ENCODE measurements at places on chromosomes 1 and 21.
A peak's percentile ranks its signal among the peaks of the same experiment; 100 is the strongest.

DNA sequence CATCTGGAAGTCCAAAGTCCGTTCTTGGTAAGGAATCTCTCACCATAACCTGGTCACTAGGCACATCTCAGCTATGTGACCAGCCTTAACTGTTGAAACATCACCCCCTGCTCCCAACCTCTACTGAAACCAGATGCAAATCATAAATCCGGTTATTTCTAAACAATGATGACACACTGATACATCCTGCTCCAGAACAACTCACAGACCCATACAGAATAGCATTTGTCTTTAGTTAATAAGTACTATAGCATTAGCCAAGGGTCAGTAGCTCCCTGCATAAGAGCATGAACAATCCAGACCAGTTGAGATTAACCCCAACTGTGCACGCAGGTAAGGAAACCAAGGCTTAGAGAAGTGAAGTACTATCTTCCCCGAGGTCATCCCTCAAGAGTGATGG, 38.0 kb upstream of the KCTD3 start:
- DNase-seq, result no peak

GRCh38 chr1:44605914-44606615, 68.2 kb downstream of the TMEM53 start:
- no peak for DNase-seq

- DNase-seq, result no peak
Measured at GRCh38 chr1:163035446-163036249, 33.5 kb upstream of the RGS4 start.

DNA sequence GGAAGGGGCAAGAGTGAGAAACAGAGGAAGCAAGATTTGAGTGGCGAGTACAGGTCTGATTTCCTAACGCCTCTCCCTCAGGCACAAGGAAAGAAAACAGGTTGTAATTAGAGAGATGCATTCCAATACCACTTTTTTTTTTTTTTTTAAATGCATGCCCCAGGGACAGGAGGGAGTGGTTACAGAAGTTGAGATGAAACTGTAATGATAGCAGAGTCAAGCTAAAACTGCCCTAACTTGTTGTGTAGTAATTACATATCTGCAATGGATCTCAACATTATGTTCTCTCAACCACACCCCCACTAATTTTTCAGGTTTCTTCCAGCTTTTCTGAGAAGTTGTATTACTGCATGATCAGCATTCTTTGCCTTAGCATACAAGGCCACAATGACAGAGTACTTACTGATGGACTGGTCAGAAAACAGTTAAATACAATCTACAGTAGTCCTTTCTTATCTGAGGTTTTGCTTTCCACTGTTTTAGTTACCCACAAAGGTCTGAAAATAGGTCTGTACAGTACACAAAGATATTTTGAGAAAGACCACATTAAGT, 5.5 kb downstream of the ETV3 start:
- DNase-seq, result no peak

- DNase-seq, result no peak
Measured at GRCh38 chr1:67230539-67230938, 64.3 kb downstream of the IL23R start.

DNA sequence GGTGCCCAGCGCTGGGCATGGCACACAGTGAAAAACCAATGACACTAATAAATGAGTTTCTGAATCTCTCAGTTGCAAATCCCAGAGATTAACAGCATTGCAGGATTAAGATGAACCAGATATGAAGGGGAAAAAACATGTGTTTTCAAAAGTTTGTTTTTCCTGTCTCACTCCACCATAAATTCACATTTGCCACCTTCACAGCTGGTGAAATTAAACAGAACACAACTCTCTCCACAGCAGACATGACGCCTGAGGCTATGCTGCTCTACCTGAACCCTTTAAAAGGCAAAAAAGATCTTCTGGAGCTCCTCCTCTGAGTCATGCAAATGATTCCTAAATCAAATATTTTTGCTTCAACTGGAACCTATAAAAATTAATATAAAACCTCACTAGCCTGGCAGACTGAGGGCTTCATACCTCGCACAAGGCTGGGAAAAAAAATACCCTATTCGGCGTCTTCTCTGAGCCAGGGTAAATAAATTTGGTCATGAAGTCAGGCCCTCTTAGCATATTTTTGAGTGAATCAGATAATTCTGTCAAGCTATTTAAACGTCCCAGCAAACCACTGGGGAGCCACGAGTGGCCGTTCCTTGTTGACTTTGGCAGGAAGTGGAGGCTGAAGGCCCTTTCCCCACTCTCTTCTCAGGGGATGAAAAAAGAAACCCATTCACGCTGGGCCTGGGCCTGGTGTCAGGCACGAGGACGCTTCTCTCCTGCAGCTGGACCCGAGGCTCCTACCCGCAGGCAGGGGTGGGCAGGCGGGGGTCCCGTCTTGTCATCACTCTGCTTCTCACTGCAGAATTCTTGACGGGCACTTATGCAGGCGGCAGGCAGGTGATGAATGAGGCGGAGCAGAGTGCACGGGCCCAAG, 53.0 kb downstream of the DMRTB1 start:
- DNase-seq, result no peak

DNA sequence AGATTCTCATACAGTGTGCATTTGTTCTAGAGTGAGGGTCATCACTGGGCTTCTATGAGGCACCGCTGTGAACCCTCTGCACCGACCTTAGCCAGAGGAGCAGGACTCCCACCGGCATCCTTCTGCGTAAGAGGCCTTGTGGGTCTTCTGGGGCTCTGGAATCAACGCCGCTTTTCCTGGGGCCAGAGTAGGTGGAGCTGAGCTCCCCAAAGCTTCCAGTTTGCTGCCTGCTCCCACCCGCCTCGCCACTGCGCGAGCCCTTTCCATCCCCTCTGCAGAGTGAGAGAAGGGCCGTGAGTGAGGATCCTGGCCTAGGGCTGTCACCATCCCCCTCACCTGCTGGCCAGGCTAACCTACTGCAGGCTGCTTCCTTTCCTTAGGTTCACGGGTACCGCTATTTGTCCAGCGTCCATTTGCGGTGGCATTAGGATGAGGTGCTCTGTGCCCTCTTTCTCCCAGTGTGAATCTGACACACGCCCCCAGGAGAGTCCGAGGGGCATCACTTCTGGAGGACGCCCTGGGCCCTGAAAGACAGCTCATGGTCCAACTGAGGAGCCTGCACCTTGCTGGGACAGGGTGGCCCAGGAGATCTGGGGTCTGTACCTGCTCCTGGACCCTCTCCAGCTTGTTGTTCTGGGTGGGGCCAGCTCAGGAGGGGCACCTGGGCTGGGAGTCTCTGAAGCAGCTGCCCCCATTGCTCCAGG, 36.2 kb downstream of the UMODL1 start:
- DNase-seq, result no peak

GRCh38 chr1:163442895-163443294, 121.1 kb downstream of the NUF2 start:
- no peak for DNase-seq

DNA sequence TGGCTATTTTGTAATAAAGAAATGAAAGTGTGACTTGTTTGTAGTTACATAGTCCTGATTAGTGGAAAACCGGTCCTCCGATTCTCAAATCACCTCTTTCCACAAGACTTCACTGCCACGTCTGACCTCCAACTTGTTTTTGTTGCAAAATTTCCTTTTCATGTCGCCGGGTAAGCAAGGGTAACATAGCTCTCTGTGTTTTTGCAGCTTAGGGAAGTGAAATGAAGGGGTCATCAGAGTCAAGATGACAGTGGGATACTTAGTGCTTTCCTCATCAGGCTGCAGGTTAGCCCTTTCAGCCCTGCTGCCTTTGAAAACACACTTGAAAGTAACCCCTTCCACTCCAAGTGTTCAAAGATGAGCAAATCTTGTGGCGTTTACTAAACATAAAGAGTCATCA, 217.9 kb downstream of the USP25 start:
- DNase-seq, result no peak

DNA sequence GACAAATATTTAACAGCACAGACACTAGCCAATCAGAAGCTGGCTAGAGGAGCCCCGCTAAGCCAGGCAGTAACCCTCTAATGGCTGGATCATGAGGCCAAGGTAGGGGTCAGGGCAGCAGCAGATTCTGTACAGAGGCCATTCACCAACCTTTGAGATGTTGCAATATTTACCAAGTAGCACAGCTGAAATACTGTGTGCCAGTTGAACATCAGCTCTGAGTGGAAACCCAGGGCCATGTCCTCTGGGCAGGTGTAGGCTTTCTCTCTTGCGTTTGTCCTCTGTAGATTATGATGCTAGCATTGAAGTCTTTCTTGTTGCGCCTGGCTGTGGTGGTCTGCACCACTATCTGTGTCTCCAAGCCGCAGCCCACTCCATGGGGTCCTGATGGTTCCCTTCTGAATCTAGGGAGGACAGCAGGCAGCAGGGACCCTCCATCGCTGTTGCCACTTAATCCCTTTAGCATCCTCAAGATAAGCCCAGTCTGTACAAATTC, 2.5 kb upstream of the COG2 start:
- DNase-seq, result no peak

DNA sequence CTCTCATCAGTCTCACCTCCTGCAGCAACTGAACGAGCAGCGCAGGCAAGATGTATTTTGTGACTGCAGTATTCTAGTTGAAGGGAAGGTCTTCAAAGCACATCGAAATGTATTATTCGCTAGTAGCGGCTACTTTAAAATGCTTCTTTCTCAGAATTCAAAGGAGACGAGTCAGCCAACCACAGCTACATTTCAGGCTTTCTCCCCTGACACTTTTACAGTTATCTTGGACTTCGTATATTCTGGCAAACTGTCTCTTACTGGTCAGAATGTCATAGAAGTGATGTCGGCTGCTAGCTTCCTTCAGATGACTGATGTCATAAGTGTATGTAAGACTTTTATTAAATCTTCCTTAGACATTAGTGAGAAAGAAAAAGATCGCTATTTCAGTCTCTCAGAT, 53.7 kb downstream of the ZBTB8A start:
- no peak for DNase-seq

DNA sequence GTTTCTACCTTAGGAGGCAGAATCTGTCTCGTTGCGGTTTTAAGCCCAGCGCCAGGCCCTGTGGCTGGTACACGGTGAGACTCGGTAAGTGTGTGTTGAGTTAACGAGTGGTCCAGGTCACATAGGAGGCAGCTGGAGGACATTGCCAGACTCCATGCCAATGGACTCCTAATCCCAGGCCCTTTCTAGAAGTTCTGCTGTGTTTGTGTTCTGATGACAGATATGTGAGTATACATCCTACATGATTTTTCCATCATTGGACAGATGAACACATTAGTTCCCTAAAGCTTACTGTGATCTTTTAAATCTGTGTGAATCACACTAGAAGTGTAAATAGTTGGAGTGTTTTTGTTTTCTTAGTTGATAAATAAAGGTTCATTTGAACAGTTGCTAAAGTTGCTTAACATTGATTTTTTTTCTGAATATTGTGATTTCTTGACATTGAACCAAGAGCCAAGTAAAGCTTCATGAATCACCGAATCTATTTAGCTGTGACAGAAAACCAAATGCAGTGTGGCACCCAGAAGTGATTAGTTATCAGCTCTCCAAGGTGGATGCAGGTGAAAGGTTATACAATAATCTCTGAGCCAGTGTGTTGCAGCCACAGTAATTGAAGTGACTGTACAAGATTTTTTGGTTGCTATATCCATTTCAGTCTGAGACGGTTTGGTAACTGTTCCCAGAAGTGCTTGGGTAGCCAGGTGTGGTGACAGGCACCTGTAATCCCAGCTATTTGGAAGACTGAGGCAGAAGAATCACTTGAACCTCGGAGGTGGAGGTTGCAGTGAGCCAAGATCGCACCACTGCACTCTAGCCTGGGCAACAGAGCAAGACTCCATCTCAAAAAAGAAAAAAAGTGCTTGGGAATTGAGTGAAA, 46.3 kb downstream of the DOP1B start:
- no peak for DNase-seq

DNA sequence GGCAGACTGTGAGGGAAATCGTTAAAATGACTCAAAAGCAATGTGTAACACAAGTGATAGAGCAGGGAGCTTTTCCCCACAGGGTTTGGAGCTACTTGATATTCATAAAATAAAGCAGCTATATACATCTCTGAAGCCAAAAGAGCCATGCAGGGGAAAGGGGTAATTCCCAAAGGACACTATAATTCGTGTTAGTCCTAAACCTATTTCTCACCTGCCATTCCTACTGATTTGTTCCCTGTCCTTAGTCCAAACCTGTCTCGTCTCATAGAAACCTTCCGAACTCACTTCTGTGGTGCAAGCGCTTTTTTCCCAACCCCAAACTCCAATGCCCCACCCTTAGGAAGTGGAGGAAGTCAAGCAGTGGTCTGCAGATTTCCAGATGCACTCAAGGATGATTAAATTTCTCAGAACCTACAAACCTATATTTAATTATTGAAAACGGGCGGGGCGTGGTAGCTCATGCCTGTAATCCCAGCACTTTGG, 946 bp upstream of the HNRNPR start:
- no peak for DNase-seq

DNA sequence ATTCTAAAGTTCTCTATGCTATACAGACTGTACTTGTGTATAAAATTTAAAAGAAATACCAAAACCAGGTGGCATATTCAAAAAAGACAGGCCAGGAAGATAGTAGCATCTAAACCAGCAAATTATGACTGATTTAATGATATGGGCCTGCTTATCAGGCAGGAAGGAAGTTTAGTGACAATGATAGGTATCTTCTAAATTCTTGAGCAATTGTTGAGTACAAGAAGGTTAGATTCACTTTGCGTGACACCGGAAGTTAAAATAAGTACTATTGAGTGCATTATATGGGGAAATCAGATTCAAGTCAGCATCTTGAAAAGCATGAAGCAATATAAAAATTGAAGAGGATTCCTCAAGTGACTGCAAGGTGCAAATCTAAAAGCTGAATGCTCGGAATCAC, 186.8 kb upstream of the RGS18 start:
- no peak for DNase-seq

GRCh38 chr1:192395895-192396294, 79.1 kb downstream of the RGS21 start:
- no peak for DNase-seq

DNA sequence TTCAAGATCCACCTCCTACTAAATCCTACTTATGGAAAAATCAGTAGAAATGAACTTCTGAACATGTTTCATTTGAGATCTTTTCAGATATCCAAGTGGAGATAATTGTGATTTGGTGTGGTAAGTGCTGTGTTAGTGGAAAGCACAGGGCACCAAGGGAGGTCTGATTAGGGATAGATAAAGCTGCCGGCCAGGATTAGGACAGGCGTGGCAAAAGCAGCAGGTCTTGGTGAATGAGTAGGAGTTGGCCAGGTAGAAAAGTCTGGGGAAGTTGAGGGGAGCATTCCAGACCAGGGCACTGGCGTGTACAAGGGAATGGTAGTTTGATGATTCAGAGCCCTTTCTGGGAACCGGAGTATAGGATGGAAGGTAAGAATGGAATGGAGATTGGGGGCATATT, 47.8 kb downstream of the AZIN2 start:
- DNase-seq, result peak; percentile 15
